ENCODE measurements at places on chromosomes 4 and X.

DNA sequence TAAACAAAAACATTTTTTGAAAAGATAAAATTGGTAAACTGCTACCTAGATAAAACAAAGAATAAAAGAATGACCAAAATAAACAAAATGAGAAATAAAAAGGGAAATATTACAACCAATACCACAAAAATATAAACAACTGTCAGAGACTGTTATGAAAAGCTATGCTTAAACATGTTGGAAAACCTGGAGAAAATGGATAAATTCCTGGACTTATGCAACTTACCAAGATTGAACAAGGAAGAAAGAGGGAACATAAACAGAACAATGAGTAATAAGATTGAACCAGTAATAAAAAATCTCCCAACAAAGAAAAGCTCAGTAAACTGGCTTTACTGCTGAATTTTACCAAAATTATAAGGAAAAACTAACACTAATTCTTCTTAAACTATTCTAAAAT is 518.7 kb downstream of the GRXCR1 start:
- DNase-seq = no peak

DNA sequence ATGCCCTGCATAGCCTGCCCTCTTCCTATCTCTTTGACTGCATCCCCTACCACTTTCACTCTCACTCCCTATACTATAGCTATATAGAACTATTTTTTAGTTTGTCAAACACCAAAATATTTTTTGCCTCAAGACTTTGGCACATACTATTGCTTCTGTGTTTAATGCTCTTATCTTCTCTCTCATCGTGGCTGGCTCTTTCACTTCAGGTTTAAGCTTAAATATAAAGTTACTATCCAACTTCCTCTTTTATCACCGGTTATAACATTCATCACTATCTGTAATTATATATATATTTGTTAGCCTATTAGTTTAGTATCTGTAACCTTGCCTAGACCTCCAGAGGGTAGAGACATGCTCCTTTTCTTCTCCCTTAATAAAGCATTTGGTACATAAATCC is 11.5 kb upstream of the HMGB2 start:
- DNase-seq = no peak

DNA sequence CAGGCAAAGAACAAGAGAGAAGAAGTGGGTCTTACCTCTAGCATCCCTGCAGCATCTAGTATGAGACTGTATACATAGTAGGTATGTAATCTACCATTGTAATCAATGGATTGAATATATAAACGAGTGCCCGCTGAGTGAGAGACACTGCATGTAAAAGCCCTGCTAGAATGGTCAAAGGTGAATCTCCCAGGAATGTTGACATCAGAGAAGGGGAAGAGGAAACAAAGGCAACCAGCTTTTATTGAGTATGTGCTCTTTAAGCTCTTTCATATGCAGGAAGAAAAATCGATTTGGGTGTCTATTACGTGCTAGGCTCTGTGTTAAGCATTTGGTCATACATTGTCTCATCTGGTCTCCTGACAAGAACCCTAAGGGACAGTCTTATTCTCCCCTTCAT is 91.9 kb upstream of the KLHL13 start:
- DNase-seq = no peak

DNA sequence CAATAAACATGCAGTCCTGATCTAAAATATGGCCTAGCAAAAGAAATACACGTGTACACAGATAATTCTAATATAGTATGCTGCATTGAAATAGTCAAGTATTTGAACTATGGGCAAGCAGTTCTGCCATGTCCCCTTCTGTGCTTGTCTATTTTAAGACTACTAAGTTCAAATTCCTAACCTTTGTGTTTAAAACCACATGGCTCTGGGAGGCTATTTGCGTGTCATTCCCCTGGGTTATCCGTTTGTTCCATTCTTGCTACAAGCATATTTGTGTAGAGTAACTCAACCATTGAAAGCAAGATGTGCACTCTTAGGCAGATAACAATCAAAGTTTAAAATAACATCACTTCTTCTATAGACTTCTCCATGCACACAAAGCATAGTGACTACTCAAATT is 25.4 kb upstream of the TBC1D1 start:
- no peak for DNase-seq

GRCh38 chr4:55312489-55313101 is 33.4 kb upstream of the SRD5A3 start:
- DNase-seq = no peak

- no peak for DNase-seq
Observed at GRCh38 chr4:110621328-110621812, 1.5 kb downstream of the PITX2 start.

- DNase-seq = no peak
Observed at GRCh38 chr4:175767150-175767549, 44.9 kb downstream of the GPM6A start.

- DNase-seq = no peak
Observed at GRCh38 chrX:47384502-47384901, 14.1 kb downstream of the ZNF157 start.

GRCh38 chrX:19440713-19441112 is 74.6 kb downstream of the MAP3K15 start:
- no peak for DNase-seq

DNA sequence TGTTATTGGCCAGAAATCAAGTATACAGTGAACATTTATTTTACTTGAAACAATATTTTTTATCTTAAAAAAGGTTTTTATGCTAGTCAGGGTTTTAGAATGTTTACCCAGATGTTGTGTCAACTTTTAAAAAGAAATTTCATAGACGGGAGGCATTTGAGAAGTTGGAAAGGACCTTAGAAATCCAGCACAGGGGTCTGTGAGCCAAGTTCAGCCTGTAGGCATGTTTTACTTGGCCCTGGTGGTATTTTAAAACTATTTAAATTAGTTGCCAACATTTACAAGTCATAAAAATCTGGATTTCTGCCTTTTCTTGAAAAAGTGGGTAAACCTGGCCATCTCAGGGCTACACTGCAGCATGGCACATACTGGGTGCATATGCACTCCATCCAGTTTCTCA is 25.5 kb upstream of the FHL1 start:
- no peak for DNase-seq

- DNase-seq = no peak
Observed at GRCh38 chrX:71542825-71543224, 9.9 kb downstream of the OGT start.

DNA sequence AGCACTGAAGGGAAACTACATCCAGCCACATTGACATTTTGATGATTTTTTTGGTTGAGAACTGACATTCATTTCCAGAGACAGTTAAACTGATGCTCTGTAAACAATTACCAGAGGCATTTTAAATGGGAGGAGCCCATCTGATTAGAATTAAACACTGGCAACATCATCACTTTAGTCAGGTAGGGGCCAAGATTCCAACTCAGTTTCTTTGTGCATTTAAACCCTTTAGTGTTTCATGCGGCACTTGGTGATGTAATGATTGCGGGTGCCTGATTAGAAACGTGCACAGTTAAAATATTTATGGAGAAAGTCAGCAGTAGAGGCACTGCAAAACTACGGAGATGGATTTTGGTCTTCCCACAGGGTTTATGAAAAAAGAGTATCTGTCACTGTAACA is 16.1 kb downstream of the TNIP3 start:
- no peak for DNase-seq

GRCh38 chrX:70755850-70756249 is 152.7 kb downstream of the TEX11 start:
- no peak for DNase-seq

DNA sequence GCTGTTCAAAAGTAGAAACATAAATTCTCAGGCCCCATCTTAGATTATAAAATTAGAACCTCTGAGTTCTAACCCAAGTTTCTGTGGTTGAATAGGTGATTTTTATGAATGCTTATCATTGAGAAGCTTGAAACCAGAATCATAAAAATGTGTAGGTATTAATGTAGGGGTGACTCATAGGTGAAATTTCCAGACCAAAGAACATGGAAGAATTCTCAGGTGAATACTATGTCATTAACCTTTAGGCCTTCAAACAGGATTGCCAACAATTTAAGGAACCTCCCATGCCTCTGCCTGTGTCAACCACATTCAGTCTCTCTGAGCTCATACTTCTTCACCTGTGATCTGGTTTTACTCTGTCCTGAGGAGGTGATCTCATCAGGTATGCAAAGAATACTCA is 177.8 kb downstream of the NPFFR2 start:
- no peak for DNase-seq

DNA sequence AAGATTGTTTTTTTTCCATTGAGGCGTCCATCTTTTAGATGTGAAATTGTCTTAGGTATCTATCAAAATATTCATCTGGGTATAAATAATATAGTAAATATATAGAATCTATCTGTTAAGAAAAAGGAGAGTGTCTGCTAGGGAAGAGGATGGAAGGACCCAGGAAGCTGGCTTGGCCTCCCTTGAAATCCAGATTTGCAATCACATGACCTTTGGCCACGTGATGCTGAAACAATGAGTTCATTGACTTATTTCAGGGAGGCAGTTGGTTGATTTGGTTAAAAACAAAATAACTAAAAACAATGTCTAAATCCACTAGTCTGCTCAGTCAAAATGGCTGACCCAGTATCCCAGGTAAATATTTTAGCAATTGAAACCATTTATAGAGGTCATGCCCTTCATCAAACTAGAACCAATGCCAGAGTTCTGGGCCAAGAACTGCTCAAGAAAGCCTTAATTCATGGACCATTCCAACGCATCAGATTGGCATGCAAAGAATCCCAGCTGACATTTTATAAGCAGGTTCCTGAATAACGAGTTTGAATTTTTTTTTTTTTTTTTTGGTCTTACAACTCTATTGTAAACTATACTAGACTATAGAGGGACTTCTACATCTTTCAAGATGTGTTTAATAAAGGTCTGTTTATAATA is 172.7 kb downstream of the MID1 start:
- DNase-seq = no peak

DNA sequence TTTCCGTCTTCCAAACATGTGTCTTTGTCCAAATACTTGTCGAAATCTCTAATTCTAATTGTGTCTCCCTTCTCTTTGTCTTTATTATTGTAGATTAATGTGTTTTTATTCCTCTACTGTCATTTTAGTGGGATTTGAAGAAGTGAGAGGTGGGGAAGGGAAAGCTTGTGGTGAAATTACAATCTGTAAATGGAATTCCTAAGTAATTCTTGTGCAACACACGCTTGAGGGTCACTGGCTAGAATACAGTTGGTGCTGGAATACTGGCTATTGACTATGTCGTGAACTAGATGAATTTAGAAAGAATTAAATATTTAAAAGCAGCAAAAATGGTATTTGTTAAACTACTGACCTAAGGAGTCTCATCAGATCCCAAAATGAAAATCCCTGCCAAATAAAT is 10.7 kb upstream of the FNIP2 start:
- no peak for DNase-seq

Data from amniotic stem cell (primary cell).